HCEC 1CT (cell line): ENCODE measurements at places on chromosomes 4 and X.
A peak's percentile ranks its signal among the peaks of the same experiment; 100 is the strongest.

DNA sequence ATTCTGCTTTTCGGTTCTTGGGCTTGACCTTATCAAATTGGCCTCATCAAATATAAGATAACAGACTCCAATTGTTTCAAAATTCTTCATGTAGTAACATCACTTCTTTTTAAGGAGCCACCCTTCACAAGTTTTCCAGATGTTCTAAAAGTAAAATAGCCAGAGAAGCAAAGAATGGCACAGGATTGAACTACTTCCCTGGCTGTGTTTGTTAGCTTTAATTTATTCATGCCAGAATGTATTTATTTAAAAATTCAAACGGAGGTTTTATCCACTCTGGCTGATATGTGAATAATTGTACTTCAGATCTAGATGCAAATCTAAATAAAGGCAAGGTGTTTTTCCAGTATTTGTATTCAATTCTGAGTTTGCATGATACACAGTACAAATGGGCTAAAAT, 581.3 kb upstream of the TENM3 start:
- peak; percentile 7 for DNase-seq

GRCh38 chr4:34183926-34184325, 2060.4 kb downstream of the ARAP2 start:
- DNase-seq = no peak

DNA sequence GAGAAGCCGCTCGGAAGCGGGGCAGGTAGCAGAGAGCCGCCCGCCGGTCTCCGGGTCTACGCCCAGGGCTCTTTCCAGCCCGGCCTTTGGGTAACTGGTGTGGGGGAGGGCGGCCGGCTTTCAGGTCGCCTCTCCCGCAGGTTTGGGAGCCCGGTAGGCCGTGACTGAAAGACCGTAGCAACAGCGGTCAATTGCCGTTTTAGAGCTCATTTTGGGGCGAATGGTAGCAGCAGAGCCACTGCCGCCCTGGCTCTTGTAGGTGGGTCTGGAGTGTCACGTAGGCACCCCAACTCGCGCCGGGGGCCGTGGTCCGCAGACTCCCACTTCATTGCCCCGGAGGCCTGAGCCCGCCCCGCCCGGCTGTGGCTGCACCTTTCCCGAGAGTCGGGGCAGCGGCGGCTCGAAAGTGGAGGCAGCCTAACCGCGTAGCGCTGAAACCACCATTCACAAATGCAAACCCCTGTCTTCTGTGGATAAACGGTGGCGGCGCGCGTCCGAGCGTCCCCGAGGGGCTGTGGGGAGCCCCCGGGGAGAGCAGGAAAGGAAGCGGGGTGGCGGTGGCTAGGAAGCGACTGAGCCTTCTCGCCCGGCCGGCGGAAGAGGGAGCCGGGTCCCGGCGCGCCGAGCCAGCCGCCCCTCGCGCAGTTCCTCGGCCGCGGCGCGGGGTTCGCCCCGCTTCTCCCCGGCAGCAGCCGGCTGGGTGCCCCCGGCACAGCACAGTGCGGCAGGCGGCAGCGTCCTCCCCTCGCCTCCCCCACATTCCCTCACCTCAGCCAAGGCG, 2185.1 kb upstream of the TENM3 start:
- DNase-seq = no peak

GRCh38 chr4:182147391-182147790, 95.8 kb upstream of the TENM3 start:
- DNase-seq = no peak

GRCh38 chr4:76745240-76745639, 152.7 kb downstream of the SOWAHB start:
- DNase-seq = peak; percentile 69

DNA sequence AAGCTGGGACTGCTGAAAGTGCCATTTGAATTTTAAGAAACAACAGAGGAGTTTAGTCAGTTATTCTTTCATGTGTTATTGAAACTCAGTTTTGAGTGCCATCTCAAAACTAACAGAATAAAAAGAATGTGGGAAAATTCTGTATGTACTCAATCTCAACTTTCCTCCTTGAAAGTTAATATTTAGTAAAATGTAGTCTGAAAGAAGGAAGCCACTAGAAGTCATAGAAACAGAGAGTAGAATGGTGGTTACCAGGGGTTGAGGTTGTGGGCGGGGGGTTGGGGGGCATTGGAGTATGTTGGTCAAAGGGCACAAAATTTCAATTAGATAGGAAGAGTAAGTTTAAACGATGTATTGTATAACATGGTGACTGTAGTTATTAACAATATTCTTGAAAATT, 628.3 kb upstream of the MAGEB2 start:
- no peak for DNase-seq

GRCh38 chr4:38856046-38856445, 571 bp downstream of the TLR6 start:
- DNase-seq = no peak

GRCh38 chr4:180636696-180637404, 1606.4 kb upstream of the TENM3 start:
- DNase-seq = no peak

- DNase-seq = no peak
These were observed 49.7 kb upstream of the ELOVL6 start for GRCh38 chr4:110248100-110248499.

DNA sequence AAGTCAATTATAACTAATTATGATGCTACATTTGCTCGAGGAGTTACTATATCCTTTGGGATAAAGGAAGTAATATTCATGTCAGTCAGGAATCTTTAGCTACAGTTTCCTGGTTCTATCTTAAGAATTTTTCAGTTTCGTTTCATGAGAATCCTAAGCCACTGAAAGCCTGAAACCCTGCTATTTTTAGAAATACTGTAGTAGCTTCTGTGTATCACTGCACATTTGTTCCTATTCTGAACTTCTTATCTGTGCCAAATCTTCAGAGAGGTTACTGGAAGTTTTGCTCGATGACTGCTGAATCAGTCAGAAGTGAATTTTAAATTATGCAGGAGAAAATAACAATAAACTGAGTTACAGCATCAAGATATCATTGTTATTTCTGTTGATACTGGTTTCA, 249.2 kb downstream of the TENM3 start:
- DNase-seq = peak; percentile 48

DNA sequence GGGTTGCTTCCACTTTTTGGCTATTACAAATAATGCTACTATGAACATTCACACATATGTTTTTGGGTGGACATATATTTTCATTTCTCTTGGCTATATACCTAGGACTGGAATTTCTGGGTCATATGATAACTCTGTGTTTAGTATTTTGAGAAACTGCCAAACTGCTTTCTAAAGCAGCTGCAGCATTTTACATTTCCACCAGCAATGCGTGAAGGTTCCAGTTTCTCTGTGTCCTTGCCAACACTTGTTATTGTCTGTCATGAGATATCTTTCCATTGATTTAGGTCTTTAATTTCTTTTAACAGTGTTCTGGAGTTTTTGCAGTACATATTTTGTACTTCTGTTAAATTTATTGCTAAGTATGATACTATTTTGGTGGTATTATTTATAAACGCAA, 48.3 kb downstream of the CLCN5 start:
- no peak for DNase-seq

- DNase-seq = no peak
These were observed 260.5 kb downstream of the RAPGEF2 start for GRCh38 chr4:159363361-159363760.

DNA sequence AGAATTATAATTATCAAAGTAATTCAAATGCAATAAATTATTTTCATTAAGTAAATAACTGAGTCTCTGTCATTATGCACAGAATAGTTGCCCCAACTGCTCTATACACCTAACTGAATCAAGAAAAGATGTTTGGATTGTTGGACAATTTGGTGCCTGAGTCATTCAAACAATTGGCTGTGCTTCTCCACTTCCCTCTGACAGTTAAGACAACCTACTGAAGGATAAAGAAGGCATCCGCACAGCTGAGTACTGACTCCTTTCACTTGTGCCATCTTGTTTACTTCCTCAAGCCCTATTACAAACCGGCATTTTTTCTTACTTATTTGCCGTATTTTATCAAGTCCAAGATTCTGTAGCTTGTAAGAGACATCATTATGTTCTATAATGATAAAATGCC, 110.6 kb upstream of the C1QTNF7 start:
- no peak for DNase-seq

- no peak for DNase-seq
These were observed 70.0 kb upstream of the SHISA3 start for GRCh38 chr4:42327323-42327722.

DNA sequence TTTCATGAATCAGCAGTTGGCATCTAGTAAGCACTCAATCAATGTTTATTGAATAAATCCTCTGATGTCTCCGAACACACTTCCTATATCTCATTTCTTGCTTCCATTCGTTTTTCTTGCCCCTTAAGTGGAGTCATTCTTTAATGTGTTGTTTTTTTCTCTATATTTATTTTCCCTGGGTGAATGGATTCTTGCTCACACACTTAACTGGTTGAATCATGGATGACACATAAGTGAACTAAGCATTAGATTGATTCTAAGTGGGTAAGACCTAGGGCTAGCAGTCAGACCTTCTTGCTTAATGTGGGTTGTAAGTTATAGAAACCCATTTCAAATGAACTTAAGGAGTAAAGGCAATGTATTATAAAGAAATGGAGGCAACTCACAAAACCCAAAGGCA, 111.1 kb downstream of the RTL3 start:
- peak; percentile 9 for DNase-seq

GRCh38 chr4:93084599-93085305, 743.8 kb upstream of the ATOH1 start:
- DNase-seq = no peak

DNA sequence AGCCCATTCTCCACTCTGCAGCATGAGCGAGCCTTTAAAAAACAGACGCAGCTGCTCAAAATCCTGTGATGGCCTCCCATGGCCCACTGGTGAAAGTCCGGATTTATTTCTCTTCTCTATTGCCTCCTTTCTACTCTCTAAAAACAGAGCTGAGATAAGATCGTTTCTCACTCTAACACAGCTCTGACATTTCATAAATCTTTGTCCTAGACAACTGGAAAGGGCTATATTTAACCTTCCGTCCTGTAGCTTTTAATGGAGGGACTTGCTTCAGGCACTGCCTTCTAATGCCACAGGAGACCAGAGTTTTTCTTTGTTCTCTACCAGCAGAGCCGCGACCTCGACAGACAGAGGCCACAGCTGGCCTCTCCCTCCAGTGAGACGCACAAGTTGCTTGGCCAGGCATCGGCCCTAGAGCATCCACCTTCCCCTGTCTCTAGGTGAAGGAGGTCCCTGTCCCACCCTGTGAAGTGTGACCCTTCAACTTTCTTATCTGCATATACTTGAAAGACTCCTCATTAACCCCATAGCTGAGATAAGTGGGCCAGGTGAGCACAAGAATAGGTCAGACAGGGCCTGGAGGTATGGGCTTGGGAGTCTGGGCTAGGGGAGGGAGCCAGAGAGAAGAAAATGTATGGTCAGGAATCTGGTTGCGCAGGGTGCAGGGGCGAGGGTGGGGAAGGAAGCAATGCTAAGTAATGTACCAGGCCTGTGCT, 50.0 kb downstream of the RTL5 start:
- no peak for DNase-seq

DNA sequence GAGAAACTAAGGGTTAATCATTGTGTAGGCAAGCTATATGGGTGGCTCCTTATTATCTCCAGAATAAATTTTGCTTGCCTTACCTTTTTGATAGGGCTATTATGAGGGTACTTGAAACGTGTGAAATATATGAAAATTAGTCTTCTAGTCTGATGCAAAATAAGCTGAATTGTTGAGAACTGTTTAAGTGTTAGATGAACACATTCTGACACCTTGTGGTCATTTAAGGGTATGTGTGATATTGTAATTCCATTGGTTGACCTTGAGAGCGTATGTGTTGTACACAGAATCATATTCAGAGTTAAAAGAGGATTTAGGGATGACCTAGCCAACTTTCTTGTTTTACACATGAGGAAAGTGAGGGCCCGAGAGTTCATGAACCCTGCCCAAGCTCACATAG, 44.6 kb upstream of the LINC00632 start:
- DNase-seq = peak; percentile 2

DNA sequence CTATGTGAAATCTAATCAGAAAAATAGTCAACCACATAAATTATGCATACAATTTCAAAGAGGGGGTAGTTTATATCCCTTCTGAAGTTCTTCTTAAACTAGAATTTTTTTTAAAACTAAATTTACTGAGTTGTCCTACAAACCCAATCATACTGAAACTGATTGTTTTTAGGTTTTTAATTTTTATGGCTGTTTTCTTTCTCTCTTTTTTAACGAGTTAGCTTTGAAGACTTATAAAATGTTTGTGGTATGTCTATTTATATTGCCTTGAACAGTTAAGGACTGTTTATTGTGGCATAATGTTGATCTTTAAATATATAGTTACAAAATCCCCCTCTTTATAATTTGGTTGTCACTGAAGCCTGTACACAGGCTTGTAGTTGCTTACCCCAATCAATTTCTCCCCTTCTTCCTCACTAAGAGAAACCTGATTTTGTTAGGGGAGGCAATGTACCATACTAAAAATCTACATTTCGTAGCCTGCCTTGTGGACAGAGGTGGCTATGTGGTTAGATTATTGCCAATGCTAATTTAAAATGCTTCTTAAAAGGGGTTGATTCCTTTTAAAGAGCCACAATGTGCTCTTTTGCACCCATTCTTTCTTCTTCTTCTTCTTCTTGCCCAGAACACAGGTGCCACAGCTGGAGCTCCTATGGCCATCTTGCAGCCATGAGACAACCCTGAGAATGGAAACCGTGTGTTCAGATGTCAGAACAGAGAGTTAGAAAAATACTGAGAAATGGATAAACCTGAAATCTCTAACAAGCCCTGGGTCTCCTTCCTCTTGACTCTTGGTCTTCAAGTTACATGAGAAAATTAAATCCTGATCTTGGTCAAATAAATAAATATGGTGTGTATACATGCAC, 102.7 kb upstream of the ZNF827 start:
- DNase-seq = no peak

- no peak for DNase-seq
These were observed 36.4 kb upstream of the N4BP2 start for GRCh38 chr4:40020221-40020620.

DNA sequence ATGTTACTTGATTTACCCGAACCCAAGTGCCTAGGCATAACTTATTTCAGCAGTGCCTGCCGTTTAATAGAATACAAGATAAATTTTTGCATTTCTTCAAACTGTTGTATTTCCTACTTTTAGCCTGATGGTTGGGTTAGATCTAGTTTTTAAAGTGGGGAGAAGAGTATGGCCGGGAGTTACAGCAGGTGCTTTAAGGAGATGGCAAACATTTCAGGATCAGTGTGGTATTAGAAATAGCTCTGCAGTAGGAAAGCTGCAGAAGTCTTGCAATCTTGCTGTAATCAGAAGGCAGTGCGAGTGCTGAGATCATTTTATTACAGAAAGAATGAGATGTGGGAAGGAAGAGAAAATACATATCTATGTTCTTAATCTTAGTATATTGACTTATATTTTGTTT, 977.8 kb upstream of the TENM3 start:
- DNase-seq = no peak

- DNase-seq = no peak
These were observed 149.3 kb upstream of the FABP2 start for GRCh38 chr4:119471259-119471658.

GRCh38 chrX:47960406-47960805, 43.4 kb downstream of the ZNF182 start:
- no peak for DNase-seq

GRCh38 chr4:121860121-121860520, 10.2 kb downstream of the BBS7 start:
- no peak for DNase-seq

GRCh38 chrX:68724531-68725020, 77.1 kb downstream of the STARD8 start:
- DNase-seq = no peak

GRCh38 chr4:75786938-75787337, 62.6 kb downstream of the USO1 start:
- DNase-seq = no peak
